Left kidney (tissue), 8 donors: ENCODE measurements at places on chromosomes 2 and 18. TPM values are rescaled to one million over a fixed set of nuclear protein-coding genes. Genes with fewer than 3 reads are reported as not detected.

DNA sequence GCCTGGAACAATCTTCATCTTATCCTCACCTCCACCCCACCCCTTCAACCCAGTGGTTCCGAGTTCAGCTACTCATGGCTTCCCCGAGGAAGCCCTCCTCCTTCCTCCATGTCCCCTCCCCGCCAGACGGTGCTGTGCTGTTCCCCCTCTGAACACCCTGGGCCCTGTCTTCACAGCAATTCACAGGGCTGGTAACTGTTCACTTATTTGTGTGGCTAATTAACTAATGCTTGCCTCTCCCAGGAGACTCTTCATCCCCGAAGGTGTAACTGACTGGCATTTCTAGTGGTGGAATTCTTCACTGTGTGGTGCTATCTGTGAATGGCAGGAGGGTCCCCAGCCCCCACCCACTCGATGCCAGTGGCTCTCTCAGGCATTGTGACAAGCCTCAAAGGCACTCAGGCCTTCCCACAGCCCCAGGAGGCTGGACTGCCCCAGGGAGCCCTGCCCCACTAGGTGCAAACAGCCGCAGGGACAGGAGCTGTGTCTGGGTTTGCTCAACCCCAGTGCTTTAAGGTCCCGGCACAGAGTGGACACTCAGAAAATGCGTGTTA lies 133.7 kb upstream of the ID2 start:
- DNase-seq, result no peak

DNA sequence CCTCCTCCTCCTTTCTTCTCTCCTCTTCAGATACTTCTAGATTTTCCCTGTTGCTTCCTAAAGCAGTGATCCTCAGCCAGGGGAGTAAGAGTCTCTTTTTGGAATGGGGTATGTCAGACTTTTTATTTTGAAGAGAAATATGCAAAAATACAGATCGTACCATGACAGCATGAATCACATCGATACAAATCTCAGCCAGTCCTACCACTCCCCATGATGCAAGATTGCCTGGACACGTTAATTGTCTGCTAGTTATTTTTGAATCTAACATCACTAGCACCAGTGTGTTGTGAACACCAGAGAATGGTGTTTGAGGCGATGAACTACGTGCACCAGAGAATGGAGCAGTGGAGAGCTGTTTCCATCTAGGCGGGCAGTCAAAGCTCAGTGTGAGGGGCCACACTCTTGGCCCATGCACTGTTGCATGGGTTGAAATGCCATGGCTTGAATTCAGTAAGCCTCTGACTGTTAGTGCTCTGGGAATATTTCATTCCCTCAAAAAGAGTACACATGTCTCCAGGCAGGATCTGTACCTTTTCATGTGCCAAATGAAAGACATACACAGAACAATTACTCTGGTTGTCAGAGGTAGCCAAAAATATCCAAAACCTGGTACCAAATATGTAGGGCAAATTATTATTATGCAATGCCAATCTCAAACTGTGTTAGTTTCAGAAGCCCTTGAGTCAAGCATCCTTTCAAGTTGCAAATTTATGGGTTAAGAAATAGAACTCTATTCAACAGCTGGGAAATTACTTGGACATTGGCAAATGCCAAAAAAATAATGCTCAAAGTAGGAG lies 46.3 kb upstream of the RALBP1 start:
- DNase-seq, result no peak

DNA sequence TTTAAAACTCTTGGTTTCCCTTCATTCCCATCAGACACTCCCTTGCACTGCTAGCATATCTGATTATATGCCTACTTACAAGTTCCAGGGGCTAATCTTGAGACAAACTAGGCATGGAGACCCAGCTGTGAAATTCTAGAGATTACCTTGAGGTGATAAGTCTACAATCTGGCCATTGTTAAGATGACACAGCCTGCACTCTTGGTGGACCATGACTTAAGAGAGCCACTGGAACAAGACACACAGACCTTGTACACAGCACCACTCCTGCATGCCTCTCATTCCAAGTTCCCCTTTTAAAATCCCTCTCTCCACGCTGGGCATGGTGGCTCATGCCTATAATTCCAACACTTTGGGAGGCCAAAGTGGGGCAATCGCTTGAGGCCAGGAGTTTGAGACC lies 387.2 kb upstream of the DCC start:
- no peak for DNase-seq

GRCh38 chr18:3194947-3195612 lies 24.7 kb downstream of the MYOM1 start:
- no peak for DNase-seq

GRCh38 chr2:71130905-71131244 lies 441 bp downstream of the MPHOSPH10 start:
- no peak for DNase-seq

- no peak for DNase-seq
These were observed 171.3 kb downstream of the LOXHD1 start for GRCh38 chr18:46485675-46486194.

DNA sequence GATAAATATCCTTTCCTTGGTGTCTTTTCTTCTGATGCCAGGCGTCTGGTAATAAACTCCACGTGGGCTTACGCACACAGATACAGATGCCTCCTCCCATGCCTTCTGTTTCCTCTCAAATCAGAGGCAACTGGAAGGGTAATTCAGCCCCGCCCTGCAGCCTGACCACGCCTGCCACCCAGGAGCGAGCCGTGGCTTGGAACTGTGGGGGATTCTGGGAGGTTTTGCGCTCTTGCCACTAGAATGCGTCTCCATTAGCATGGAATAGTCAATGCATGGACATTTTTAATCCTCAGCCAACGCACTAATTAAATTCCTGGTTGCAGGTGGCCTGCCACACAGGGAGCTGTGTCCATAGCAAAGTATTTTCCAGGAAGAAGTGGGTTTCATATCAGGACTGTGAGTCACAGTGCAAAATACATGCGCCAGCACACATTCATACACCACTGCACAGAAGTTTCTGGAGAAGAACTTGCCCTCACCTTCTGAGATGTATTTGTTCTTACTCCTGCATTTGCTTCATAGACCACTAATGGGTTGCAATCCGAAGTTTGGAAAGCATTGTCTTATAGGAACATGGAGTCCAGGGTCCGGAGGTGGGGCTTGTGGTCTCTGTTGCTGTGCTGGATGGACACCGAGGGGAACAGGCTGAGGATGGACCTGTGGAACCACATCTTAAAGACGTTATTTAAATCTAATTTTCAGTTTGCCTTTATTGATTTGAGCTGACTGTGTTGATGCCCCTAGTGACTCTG lies 151.4 kb downstream of the LDLRAD4 start:
- no peak for DNase-seq

- no peak for DNase-seq
These were observed 23.8 kb downstream of the GRHL1 start for GRCh38 chr2:9975328-9975727.

- no peak for DNase-seq
These were observed 15.8 kb upstream of the ATOH8 start for GRCh38 chr2:85737961-85738360.

GRCh38 chr2:28684142-28684858 lies 67.3 kb upstream of the PPP1CB start:
- DNase-seq, result no peak

DNA sequence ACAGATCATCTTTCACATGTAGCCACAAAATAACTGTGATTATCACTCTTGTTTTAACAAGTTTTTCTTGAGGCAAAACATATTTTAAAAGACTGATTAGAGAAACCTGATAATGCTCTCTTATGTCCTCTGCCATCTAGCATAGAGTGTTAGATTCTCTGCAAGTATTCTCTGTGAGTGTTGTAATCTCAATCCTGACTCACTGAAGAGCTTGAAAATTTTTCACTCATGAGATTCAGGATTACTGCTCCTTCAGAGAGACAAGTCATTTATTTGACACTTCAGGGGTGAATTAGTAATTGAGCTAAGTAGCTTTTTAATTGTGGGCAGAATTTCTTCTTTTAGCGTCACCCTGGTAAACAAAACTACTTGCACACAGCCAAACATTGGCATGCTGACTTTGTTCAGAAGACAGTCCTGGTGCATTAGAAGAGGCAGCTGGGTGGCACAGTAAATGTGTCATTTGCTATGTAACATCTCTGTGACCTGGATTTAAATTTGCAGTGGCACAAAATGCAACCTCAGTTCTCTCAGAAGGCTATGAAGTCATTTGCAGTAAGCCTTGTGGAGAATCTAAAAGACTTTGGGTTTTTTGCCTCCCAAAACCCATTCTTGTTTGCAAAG lies 172.9 kb downstream of the LRP1B start:
- no peak for DNase-seq

DNA sequence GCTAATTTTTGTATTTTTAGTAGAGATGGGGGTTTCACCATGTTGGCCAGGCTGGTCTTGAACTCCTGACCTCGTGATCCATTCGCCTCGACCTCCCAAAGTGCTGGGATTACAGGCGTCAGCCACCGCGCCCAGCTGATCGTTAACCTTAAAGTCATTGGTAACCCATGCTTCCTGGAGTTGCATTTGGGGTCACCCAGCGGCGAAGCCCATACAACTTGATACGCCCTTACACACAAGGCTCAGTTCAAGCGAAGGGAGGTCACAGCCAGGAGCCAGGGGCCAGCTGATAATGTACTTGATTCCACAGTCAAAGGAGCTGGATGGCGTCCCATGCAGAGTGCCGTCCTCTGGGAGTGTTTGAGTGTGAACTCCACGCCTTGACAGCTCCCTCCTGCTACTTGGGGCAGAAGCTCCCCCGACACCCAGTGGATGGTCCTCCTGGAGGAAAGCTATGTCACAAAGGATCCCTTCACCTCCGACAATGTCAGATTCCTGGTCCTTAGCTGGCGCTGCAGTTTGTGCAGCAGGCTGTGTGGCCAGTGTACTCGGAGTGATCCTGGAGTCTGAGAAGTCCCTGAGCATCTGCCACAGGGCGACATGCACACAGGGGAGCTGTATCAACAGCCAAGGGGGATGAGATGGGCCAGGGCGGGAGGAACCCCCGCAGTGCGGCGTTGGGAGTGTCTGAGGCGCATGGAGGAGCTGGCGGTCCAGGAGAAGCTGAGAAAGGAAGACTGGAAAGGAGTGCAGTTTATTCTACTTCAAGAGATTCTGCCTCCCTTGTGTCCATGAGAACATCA lies 7.9 kb downstream of the CLHC1 start:
- DNase-seq, result no peak

DNA sequence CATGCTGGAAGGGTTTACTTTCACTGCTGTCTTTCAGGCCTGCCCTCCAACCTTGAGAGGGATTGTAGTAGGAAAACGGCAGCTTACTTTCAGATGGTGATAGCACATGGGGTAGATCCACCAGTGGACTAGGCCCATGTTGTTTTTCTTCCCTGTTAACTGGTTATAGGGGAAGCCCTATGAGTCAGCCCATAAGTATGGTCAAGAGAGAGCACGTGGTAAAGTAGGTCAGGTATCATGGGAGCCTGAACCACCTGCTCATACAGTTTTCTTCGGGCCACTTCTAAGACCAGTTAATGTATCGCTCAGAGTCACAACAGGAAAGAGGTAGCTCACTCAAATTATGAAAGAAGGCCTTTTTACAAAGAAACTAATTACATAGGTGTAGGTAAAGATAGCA lies 33.0 kb downstream of the PDK1 start:
- DNase-seq, result no peak

- no peak for DNase-seq
These were observed 106.2 kb downstream of the RTP5 start for GRCh38 chr2:241975593-241976284.

ATP5F1A gene
- 771 TPM for polyA plus RNA-seq

LHCGR gene
- polyA plus RNA-seq, result 0.37 TPM

PTMA gene
- 1,955 TPM for polyA plus RNA-seq

ZSCAN30 gene
- 68.0 TPM for polyA plus RNA-seq

MSTN gene
- 2.9 TPM for polyA plus RNA-seq

CHRNG gene
- 1.5 TPM for polyA plus RNA-seq

TMEM37 gene
- 54.8 TPM for polyA plus RNA-seq
